PC-3 (cell line): ENCODE measurements at places on chromosomes 1 and 21. TPM values are rescaled to one million over a fixed set of nuclear protein-coding genes. Genes with fewer than 3 reads are reported as not detected.
A peak's percentile ranks its signal among the peaks of the same experiment; 100 is the strongest.

DNA sequence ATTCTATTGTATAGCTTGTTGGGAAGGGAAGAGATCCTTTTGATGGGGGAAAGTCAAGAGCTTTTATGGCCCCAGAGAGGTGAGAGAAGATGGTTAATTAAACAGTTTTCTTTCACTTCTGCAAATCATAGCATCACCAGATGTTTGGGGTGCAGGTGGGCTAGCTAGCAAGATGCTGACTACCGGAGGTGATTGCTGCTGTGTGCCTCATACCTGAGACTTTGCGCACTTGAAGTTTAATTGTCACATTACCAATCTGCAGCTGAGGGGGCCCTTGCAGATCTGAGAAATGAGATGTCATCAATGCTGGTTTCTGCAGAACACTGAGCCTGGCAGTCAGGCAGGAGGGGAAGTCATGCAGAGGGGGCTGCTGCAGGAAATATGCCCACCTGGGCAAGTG, 73.9 kb downstream of the SNRPE start:
- H3K27me3 ChIP-seq, result no peaks in the 10 kb centered on the region
- no peaks in the 10 kb centered on the region for H3K36me3 ChIP-seq
- no peak for DNase-seq
- H3K4me1 ChIP-seq, result peaks cover 14% of the 10 kb centered on the region

DNA sequence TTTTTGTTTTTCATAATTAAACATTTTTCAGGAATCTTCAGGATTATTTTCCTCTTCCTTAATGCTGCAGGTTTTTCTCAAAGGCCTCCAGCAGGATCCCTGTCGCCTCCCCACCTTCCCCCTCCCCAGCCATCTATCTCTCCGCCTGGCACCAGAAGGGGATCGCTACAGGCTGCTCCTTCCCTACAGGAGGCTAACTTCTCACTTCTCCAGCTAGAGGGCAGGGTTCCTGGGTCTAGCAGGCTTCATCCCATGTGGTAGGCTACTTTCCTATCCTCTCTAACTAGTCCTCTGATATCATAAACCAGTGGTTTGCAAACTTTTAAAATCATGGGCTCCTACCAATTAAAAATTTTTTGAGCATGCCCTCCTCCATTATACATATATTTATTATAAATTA, 104.1 kb downstream of the KCNN3 start:
- no peaks in the 10 kb centered on the region for H3K36me3 ChIP-seq
- H3K4me1 ChIP-seq, result no peaks in the 10 kb centered on the region
- peak; percentile 66 for DNase-seq
- no peak overlapping the region for H3K4me3 ChIP-seq
- H3K27me3 ChIP-seq, result peaks cover 48% of the 10 kb centered on the region
- H3K27ac ChIP-seq, result no peak overlapping the region

GRCh38 chr1:90074970-90075391, 80.1 kb downstream of the ZNF326 start:
- H3K4me3 ChIP-seq, result no peak overlapping the region
- DNase-seq, result no peak
- no peak overlapping the region for H3K27ac ChIP-seq
- H3K27me3 ChIP-seq, result peaks cover 51% of the 10 kb centered on the region
- no peaks in the 10 kb centered on the region for H3K36me3 ChIP-seq

DNA sequence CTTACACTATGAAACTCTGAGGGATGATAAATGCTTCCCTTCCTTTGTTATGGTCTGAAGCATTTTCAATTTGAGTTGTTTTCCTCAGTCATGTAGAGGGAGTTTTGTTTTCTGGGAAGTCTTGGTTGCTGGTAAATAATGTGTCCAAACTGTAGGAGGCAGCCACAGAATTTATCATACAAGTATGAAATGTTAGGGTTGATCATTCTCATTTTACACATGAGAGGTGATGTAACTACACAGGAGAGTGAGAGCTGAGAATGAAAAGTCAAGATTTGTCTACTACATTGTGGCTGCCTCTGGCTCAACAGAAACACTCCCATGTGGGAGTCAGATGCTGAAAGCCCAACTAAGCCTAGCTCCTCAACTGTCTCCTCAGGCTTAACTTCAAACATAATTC, 182.5 kb upstream of the SGIP1 start:
- no peak overlapping the region for H3K4me3 ChIP-seq
- DNase-seq, result no peak
- no peaks in the 10 kb centered on the region for H3K27me3 ChIP-seq
- H3K36me3 ChIP-seq, result no peaks in the 10 kb centered on the region
- no peak overlapping the region for H3K27ac ChIP-seq
- peaks cover 23% of the 10 kb centered on the region for H3K4me1 ChIP-seq

DNA sequence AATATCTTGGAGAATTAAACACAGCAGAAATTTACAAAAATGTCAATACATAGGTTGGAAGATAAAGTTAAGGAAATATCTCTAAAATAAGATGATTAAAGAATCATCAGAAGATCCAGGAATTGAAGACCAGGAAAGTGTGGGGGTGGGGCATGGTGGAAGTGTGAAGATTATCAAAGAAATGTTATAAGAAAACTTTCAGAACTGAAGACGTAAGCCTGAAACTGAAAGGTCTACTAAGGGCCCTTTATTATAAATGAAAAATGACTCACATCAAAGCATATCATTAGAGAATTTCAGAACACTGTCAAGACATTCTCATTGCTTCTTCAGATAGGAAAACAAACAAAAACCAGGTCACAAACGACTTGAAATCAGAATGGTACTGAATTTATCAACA, 92.4 kb upstream of the DPT start:
- no peak overlapping the region for H3K4me3 ChIP-seq
- H3K27ac ChIP-seq, result no peak overlapping the region
- H3K4me1 ChIP-seq, result peaks cover 7% of the 10 kb centered on the region; the same call in 1 of the 2 replicates
- no peaks in the 10 kb centered on the region for H3K36me3 ChIP-seq

DNA sequence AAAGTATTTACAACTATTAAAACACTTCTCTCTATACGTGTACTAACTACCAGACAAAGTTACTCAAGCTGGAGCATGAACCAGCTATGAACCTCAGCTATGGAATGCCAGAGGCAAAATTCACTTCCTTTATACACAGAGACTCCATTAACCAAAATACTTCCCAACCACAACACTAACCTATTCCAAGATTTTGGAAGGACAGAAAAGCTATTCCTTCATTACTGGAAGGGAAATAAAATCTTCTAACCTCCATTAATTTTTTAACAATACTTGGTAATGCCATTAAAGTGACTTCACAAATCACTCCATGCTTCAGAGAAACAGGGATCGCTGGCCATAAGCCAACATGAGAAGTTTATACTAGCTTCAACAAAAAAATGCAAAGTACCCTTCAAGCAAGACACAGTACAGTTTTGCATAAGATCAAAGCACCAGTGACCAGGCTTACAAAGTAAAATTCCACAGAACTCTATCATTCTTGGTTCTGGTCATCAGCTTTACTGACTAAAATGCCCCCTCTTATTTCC, 58.0 kb downstream of the PUM1 start:
- H3K27ac ChIP-seq, result no peak overlapping the region
- no peaks in the 10 kb centered on the region for H3K27me3 ChIP-seq
- H3K36me3 ChIP-seq, result peaks cover 36% of the 10 kb centered on the region; the same call in 1 of the 2 replicates
- no peak overlapping the region for H3K4me3 ChIP-seq
- peaks cover 12% of the 10 kb centered on the region for H3K4me1 ChIP-seq

DNA sequence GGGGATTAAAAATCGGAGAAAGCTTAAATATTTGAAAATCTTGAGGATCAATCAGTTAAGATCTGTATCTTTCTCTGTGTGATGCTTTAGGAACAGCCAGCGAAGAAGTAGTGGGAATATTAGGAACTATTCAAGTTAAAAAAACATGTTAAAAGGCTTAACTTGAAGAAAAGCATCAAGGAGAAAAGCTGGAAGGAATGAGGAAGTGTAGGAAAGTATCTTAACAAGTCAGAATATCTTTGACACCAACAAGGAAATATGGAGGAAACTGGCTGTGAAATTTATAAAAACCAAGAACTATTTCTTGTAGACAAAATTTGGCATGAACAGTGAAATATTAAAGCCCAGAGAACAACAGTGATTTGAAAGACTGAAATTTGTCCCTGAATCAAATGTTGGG, 60.4 kb downstream of the ATF6 start:
- no peaks in the 10 kb centered on the region for H3K27me3 ChIP-seq
- DNase-seq, result no peak
- H3K36me3 ChIP-seq, result peaks cover 8% of the 10 kb centered on the region; the same call in 1 of the 2 replicates
- no peak overlapping the region for H3K4me3 ChIP-seq

DNA sequence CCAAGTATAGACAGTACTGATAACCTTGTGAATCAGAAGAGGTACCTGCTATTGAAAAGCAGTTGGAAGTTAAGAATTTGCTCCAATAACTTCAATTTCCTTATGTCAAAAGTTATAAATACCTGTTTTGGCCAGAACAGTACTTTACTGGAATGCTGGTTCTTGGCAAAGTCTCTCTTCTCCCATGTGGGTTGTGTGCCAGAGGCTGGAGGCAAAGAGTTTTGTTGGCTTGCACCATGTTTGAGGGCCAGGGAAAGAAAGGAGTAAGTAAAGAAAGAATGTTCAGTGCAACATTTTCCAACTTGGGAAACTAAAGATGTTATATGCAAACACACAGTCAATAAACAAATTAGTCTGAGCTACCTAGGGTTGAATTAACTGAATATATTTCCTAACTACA, 67.0 kb upstream of the DYNLT5 start:
- DNase-seq, result no peak
- no peak overlapping the region for H3K27ac ChIP-seq
- no peaks in the 10 kb centered on the region for H3K36me3 ChIP-seq
- no peak overlapping the region for H3K4me3 ChIP-seq
- peaks cover 74% of the 10 kb centered on the region for H3K27me3 ChIP-seq
- no peaks in the 10 kb centered on the region for H3K4me1 ChIP-seq

DNA sequence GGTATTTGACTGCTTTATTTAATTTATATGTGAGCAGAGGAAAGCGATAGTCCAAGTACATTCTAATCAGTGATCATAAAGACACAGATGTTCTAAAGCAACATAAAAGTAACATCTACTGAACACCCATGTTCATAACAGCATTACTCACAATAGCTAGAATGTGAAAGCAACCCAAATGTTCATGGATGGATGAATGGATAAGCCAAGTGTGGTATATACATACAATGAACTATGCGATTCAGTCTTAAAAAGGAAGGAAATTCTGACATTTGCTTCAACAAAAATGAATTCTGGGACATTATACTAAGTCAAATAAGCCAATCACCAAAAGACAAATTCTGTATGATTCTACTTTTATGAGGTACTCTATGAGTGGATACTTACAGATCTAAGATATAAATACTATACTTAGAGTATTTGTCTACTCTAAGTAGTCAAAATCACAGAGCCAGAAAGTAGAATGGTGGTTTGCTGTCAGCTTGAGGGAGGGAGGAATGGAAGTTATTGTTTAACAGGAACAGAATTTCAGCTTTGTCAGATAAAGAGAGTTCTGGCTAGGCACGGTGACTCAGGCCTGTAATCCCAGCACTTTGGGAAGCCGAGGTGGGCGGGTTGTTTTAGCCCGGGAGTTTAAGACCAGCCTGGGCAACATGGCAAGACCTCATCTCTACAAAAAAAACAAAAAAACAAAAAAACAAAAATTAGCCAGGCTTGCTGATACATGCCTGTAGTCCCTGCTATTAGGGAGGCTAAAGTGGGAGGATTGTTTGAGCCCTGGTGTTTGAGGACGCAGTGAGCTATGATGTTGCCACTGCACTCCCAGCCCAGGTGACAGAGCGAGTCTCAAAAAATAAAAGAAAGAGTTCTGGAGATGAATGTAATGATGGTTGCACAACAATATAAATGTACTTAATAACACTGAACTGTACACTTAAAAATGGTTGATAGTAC, 79.7 kb upstream of the ARHGAP29 start:
- no peaks in the 10 kb centered on the region for H3K27me3 ChIP-seq
- peak overlapping the region; percentile 2 for H3K27ac ChIP-seq
- no peaks in the 10 kb centered on the region for H3K36me3 ChIP-seq
- DNase-seq, result peak; percentile 59
- H3K4me3 ChIP-seq, result no peak overlapping the region
- H3K4me1 ChIP-seq, result peaks cover 50% of the 10 kb centered on the region

AMY1A gene
- total RNA-seq, result not detected in 2 replicates

CFAP45 gene
- 1.6 and 4.8 TPM in 2 replicates for total RNA-seq

HHIPL2 gene
- total RNA-seq, result 1.1 and 1.2 TPM in 2 replicates

BTBD8 gene
- 2.1 and 3.9 TPM in 2 replicates for total RNA-seq

OR14I1 gene
- total RNA-seq, result not detected in 2 replicates

OR6K3 gene
- total RNA-seq, result not detected in 2 replicates
